ENCODE measurements at places on chromosomes 4 and X.

DNA sequence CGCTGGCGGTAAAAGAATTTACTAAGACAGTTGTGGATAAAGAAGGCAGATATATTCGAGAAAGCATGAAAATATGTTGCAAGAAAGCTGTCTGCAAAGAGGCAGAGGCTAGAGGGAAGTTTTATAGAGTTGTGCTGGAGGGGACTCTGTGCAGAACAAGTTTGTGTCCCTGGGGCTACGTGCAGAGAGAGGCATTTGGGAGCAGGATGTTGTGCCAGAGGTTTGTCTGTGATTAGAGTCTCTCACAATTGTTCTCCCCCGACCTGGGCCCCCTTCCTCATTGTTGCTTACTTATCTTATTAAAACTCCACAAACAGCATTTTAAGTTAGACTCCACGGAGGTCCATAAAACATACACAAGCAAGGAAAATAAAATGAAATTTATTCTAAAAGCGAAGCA lies 831.3 kb downstream of the NLGN4X start:
- DNase-seq, result no peak

DNA sequence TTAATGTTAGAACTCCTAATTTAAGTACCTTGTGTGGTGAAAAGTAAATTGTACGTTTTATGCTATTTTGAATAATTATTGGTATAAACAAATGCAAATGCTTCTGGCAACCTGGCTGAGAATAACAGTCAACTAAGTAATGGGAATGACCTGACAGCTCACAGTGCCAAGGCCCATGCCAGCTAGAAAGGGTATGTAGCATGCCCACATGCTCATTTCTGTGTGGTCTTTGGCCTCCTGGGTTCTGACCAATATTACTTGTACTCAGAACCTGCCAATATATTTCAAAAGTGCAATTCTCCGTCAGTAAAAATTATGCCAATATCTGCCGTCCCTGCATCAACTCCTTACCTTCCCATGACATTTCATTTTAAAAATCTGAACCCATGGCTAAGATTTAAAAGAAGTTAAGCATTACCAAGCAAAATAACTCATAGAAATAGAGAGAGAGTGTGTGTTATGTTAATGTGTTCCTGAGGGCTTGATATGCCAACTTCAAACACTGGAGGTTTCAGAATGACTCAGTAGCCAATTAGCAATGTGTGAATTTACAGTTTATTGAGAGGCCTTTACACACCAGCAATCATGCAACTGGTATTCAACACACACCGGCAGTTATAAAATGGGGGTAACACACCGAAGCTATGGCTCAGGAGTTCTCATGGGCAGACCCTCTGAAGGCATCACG lies 820.8 kb downstream of the FSTL5 start:
- DNase-seq, result no peak

DNA sequence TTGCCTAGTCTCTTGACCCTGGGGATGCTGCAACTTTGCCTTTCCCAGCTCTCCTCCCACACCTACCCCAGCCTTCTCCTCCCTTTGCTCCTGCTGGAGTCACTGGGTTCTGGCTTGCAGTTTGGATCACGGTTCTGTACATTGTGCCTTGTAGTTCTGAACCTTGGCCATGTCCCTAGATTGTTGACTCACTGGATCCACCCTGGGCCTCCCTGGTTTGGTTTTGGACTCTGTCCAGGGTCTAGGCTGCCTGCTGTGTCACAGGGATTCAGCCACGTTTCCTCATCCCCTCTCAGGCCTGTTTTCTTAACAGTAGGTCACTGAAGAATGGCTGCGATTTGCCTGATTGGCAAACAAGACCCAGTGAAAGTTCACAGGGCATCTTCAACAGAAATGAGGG lies 11.5 kb upstream of the GABRE start:
- no peak for DNase-seq

- no peak for DNase-seq
Measured at GRCh38 chr4:77273412-77273811, 116.4 kb downstream of the CCNG2 start.

DNA sequence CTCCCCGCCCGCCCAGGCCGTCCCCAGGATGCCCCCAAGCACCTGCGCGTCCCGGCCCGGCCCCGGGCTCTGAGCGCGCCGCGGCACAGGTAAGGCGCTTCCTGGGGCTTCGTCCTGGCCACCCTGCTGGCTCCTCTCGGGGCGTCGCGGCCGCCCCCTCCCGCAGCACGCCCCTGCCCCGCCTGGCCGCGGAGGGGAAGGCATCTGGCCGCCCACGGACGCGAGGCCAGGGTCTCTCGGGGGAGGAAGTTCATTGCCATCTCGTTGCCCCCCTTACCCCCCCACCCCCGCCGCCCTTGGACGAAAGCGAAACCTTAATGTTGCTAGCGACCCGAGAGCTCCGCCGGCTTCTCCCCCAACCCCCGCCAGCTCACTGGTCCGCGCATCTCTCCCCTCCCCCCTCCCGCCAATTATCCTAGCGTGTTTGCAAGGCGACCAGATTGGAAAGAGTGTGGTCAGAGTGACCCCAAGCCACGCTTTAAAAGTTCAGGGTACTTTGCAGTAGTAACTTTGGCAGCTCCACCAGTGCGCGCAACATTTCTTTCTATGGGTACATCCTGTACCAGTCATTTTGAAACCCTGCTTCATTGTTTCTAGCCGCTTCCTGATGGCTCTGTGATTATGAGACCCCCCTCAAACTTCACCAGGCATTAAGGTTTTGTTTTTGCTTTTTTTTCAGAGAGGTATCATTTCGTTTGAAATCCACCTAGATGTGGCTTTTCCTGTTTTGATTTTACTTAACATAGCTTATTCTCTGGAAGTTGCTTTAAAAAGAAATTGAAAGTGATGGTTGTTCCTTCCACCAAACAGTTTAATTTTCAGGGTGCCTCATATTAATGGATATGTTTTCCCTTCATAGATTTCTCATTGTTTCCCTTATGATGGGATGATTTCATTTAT lies 626 bp downstream of the TBC1D1 start:
- DNase-seq, result peak; percentile 69

GRCh38 chrX:10480861-10481260 lies 139.5 kb downstream of the MID1 start:
- DNase-seq, result no peak

DNA sequence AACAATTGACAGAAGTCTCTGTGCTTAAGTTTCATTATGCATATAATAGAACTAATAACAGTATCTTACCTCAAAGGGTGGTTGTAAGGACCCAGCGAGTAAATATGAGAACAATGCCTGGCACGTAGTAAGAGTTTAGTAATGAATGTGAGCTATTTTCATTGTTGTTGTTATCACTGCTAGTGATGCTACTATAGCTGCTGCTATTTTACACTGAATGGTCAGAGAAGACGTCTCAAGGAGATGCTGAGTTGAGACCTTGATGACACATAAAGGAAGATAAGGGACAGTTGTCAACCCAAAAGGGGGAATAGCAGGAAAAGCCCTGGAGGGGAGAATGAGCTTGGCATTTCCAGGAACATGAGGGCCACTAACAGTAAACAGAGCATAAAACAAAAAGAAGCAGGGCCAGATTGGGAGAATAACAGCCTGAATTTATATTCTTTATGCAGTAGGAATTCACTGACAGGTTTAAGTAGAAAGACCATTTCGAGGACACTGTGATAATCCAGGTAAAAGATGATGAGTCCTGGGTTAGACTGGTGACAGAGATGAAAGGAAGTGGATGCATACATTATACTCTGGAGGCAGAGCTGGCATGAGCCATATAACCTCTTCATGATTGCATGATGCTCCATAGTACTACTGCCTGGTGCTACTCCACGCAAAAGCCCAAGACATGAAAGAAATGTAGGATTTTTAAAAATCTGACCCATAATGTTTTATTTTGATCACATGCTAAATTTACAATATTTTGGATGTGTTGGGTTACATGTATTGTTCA lies 23.1 kb downstream of the ATP8A1 start:
- no peak for DNase-seq

DNA sequence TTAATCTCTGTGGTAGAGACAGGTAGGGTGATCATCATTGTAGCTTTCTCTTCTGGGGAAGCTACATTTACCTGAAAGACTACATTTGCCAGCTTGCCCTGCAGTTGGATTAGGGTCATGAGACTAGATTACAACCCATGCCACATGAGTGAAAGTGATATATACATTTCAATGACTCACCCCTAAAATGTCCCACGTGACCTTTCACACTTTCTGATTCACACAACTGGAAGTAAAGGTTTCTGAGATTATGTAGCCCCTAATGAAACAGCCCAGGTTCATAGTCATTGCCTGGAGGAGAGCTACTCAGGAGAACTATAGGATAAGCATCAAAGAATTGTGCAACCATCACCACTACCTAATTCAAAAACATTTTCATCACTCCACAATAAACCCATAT lies 17.8 kb downstream of the PDCL2 start:
- DNase-seq, result no peak
